ENCODE measurements at places on chromosomes 11 and 22.
A peak's percentile ranks its signal among the peaks of the same experiment; 100 is the strongest.

GRCh38 chr22:17815703-17816254 is 41.5 kb upstream of the BID start:
- DNase-seq: no peak

DNA sequence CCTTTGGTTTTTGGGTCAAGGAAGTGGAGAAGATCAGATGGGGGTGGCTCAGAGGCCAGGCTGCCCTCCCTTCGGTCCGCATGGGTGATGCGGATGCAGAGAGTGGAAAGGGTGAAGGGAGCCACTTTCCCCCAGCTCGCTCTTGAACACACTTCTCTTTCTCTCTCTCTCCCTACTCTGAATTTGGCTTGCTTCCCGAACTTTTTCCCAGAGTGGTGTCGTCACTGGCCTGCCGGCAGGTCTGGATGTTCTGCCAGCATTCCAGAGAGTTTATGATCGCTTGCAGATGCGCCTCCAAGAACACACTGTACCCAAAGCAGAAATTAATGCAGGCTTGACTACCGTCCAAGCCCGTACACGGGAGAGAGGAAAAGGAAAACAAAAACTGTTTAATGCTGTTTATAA is 103.2 kb downstream of the ZBTB16 start:
- no peak for DNase-seq

GRCh38 chr11:130066338-130066737 is 3.4 kb upstream of the APLP2 start:
- no peak for DNase-seq

- DNase-seq: no peak
These were observed 12.3 kb downstream of the BLID start for GRCh38 chr11:122103726-122104125.

DNA sequence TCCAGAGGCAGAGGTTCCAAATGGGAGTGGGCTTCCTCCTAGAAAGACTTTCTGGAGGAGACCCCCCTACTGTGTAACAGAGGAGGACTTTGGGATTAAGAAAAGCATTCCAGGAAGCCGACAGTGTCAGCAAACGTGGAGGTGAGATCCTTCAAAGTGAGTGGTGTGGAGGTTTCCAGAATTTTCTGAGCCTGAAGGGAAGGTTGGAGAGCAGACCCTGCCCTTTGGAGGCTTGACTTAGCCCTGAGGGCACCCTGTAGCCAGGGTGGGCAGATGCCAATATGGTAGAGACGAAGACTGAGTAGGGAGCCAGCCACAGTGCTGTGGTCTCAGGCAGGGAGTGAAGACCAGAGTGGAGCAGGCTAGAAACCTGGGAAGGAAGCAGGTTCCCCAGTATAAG is 1.8 kb upstream of the KLHL22 start:
- DNase-seq: no peak

DNA sequence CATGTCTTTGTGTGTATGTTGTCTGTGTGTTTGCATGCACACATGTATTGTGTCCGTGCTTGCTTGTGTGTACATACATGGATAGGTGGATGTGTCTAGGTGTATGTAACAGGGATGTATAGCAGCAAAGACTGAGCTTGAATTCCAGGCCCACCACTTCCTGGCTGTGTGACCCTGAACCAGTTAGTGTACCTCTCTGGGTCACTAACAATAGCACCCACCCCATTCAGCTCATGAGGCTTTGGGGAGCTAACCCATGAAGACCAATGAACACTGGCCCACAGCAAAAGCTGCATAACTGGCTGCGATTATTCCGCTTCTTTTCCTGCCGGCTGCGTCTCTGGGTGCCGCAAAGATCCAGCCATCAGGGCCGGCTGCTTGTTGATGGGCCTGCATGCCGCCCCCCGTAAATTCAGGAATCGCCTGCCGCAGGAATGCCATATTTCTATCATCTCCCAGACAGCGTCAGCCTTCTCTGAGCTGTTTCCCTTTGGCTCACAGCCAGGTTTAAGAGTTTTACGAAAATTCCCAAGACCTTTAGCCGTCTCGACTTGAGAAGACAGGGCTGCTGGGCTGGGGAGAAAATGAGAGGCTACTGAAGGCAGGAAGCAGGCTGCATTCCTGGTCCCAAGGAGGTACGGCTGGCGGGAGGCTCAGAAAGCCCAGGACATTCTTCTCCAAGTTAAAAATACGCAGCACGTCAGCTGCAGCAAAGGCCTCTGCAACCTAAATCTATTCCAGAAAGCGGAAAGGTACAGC is 224.6 kb downstream of the MN1 start:
- no peak for DNase-seq

GRCh38 chr11:116492600-116492999 is 280.2 kb downstream of the BUD13 start:
- no peak for DNase-seq

DNA sequence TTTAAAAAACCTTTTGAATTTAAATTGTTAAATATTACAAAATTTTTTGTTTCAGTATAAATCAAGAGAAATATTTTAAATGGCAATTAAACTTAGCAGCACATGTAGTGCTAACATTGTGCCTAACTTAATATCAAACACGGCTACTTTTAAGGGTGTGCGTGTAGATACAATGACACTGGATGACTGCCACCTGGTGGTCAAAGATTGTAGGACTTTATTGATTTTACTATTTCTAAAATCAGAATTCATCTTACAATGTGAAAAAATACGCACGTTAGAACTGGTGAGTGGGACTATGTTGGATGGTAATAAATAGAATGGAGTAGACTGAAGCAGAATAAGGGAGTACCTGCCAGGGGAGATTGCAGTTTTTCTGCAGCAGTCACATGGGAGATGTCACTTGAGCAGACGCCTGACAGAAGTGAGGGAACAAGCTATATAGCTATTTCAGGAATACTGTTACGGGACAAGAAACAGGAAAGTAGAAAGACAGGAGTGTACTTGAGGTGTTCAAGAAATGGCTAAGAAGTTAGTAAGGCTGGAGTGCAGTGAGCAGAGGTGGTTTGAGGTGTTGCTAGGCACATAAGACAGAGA is 52.9 kb downstream of the UVRAG start:
- DNase-seq: no peak

DNA sequence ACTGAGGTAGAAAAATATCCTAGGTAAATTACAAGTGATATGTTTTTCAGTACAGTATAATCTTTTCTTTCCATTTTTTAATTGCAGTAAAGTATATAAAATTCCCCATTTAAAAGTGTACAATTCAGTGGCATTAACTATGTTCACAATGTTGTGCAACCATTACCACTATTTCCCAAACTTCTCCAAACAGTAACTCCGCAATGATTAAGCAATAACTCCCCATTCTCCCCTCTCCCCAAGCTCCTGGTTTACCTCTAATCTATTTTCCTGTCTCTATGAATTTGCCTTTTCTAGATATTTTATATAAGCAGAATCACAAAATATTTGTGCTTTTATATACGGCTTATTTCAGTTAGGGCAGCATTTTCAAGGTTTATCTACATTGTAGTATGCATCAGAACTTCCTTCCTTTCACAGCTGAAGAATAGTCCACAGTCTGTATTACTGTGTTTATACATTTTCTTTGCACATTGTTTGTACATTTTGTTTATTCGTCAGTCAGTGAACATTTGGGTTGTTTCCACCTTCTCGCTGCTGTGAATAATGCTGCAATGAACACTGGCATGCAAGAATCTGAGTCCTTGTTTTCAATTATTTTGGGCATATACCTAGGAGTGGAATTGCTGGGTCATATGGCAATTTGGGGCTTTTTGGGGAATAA is 110.7 kb downstream of the RPL27A start:
- no peak for DNase-seq

DNA sequence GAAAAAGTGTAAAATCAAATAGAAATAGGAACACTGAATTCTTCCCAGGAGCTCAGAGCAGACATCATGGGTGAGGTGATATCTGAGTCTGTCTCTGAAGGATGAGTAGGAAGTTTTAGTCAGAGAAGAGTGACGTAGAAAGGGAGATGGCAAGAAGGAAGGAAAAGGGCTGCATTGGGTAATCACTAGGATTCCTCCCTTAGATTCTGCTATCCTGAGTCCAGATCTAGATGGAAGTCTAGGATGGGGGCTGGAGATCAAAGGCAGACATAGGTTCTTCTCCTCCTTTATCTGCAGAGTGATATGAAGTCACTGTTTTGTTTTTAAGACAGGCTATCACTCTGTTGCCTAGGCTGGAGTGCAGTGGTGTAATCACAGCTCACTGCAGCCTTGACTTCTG is 30.4 kb downstream of the POU2F3 start:
- no peak for DNase-seq

DNA sequence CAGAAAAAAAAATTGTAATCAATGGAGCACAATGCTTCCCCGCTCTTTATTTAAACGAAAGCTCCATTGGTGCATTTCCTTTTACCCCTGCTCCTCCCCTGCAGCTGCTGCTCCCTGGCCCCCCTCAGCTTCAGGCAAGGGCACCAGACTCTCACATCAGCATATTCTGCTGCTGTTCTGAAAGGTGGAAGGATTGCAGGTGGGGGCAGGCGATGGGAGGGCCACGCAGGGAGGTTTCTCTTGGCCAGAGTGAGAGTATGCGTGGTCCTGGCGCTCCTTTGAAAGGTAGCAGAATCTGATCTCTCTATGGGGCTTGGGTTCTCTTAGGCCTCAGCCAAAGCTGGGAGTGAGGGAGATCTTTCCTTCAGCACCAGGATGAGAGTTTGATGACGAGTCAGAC is 240.9 kb upstream of the CADM1 start:
- DNase-seq: no peak

GRCh38 chr11:13831696-13832095 is 130.8 kb upstream of the SPON1 start:
- DNase-seq: no peak

- no peak for DNase-seq
These were observed 20.1 kb downstream of the TSPAN18 start for GRCh38 chr11:44746894-44747293.

DNA sequence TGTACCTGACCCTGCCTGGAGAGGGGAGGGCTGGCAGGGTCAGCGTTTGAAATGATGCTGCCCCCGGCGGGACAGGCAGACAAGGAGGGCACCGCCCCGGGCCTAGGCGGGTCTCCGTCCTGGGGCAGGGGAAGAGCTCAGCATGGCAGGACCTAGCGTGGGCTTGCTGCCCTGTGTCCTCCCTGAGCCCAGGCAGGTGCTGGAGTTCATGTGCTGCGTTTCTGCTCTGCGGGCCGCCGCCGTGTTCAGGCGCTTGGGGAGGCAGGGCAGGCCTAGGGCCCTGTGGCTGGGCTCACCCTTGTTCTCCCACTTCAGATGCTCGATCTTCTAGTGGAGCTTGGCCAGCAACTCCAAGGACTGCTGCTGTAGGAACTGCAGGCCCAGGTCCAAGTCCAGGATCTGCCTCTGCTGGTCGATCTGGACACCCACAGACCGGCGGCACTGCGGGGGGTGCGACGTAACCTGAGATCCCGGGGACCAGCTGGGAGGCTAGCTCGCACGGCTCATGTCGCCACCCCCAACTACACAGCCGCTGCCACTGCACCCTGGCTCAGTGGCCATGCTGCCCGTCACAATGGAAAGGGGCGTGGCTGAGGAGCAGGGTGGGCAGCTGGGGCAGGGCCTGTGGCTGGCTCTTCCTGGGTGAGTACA is 84.4 kb downstream of the MED15 start:
- DNase-seq: no peak

GRCh38 chr22:36249160-36249559 is 3.8 kb upstream of the APOL1 start:
- no peak for DNase-seq

DNA sequence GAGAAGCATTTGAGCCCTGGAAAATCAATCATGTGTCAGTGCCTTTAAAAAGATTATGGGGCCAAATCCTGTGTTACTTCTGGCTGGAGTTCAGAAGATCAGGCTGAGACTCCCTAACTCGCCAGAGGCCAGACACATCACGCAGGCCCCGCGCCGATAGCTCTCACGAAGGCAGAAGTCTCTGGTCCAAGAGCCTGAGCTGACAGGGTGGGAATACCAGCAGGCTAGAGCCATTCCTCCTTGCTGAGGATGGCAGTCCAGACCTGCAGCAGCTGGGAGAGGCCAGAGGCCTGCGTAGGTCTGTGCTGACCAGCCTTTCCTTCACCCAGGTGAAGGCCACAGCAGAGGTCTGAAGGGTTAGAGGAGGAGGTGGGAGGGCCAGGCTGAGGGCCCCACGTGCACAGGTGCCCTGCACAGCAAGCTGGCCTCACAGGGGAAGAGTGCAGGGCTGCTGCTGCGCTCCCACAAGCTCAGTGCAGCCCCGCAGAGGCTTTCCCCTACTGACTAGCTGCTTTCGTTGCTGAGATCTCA is 52.9 kb downstream of the ST14 start:
- no peak for DNase-seq

DNA sequence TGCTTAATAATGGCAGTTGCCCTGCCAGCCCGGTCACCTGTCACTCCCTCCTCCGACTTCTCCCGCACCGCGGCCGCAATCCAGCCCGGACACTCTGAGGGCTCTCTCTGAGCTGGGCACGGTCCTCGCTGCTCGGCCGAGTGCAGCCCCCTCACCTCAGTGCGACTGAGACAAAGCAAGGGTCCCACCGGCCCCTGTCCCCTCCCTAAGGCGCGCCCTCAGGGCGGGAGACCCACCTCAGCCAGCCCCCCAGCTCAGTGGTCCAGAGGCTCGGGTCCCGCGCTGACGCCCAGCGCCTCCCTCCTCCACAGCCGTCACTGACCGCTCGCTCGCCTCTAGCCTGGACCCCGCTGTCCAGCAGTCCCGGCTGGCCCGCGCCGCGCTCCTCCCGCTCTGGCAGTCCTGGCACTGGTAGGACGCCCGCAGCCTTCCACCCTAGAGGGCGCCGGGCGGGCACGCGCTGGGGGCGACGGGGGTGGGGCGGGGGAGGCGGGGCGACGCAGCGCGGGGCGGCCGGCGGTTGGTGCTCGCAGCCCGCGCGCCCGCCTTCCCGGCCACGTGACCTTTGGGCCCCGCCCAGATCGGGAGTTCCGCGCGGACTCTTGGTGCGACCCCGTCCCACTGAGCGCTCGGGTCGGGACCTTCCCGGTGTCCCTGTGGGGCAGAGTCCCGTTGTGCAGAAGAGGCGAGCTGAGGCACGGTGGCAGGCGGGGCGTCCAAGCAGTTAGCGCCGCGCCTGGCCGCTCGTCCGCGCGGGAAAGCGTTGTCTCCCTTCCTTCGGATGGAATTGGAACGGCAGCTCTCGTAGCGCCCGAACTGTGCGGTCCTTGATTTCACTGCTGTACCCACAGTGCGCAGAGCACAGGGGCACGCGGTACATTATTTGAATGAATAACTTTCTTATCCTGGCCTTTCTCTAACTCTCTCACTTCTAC is 7.8 kb upstream of the L3MBTL2 start:
- peak; percentile 85 for DNase-seq

GRCh38 chr11:47376525-47377371 is 1.6 kb downstream of the SPI1 start:
- no peak for DNase-seq

Measured in NCI-H1930 (cell line).